ENCODE measurements at places on chromosomes 5 and 9.

DNA sequence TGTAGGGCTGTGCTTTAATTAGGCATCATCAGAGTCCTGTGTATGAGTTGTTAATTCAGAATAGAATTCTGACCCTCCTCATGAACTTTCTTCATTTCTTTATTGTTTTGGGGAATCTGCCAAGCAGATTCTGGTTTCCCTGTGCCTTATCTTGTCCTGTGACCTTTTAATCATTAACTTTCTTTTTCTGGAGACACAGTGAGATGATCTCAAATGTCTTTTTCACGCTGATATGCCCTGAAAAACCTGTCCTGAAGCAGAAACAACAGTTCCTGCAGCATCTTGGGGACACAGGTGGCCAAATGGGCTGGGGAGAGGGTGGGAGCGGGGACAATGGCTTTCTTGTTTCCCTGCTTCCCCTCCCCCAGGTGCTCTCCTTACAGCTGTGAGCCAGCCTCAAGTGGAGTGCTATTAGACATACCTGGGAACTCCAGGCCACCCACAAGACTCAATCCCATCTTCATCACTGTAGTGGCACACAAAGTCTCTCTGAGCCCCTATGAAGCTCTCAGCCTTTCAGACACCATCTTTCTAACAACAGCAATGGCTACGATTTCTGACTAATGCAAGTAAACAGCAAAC lies 213.8 kb downstream of the ATP10B start:
- DNase-seq: no peak

GRCh38 chr9:137055385-137056364 lies 1.8 kb upstream of the ENTPD2 start:
- no peak for DNase-seq

GRCh38 chr9:127726871-127727270 lies 8.2 kb downstream of the TOR2A start:
- no peak for DNase-seq

DNA sequence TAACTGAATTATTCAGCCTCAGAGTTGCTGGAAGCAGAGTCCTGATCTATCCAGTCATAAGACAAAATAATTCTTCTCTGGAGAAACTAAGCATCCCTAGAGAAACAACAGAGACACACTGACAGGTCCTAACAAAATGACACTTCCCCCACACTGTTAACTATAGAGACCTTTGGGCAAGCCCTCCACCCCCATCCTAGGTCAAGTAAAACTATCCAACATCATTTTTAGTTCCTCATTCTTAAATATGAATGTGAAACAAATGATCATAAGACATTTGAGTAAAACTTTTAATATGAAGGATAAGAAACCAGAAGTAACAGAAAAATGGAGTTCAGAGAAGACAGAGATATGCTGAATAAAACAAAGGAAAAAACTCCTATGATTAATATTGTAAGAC lies 30.9 kb downstream of the CNTLN start:
- no peak for DNase-seq

DNA sequence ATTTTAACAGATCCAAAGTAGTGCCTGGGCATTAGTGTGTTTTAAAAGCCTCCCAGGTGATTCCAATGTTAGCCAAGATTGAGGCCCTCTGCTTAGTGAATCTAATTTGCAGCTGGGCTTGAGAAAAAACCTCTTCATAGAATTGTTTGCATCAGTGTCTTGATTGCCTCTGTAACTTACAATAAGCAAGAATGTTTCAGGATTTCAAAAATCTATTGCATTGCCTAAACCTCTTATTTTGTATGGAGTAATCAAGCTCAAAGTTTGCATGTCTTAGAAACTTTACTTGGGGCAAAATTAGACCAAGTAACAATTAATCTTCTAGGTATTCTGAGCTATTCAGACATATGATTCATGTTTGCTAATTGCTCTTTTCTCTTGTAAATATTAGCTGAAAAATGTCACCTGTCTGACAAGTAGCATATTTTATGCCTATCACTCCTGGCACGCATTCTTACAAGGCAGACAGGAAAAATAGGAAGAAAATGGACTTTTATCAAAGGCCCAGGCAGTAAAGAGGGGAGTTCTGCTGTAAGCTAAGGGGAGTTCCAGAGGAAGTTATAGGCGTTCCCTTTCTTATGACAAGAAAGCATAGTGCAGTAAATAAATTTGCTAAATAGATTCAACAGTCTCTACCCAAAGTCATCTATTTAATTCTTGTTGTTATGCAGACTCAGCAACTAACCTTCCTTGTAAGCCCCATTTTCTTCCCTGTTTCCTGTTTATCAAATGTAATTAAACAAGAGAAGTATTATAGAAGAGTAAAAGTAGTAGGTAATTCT lies 21.0 kb downstream of the PDCD1LG2 start:
- DNase-seq: no peak

DNA sequence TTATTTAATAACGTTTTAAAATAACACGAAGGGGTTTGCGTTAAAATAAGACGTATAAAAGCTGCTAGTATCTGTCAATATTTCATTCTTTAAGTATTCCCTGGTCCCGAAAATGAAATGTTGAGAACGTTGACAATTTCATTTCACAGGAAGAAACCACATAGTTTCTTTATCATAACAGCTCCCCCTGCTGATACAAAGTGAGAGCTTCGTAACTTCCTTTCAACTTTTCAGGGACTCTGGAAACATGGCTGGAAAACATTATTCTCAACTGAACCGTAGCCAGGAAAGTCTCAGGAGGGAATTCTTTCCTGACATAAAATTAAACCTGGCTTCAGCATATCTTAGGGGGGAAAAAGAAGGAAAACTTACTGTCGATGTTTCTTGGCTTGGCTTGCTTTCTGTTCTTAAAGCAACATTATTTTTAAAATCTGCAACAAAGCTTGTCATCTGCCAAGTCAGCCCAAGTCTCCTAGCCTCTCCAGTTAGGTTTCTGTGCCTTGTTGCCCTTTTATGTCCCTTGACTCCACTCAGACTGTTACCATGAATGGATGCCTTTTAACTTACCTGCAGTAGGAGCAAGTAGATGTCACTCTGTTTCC lies 122.9 kb upstream of the DAB2 start:
- DNase-seq: peak; percentile 7

- no peak for DNase-seq
These were observed 1746.4 kb downstream of the EFNA5 start for GRCh38 chr5:105924366-105924765.

DNA sequence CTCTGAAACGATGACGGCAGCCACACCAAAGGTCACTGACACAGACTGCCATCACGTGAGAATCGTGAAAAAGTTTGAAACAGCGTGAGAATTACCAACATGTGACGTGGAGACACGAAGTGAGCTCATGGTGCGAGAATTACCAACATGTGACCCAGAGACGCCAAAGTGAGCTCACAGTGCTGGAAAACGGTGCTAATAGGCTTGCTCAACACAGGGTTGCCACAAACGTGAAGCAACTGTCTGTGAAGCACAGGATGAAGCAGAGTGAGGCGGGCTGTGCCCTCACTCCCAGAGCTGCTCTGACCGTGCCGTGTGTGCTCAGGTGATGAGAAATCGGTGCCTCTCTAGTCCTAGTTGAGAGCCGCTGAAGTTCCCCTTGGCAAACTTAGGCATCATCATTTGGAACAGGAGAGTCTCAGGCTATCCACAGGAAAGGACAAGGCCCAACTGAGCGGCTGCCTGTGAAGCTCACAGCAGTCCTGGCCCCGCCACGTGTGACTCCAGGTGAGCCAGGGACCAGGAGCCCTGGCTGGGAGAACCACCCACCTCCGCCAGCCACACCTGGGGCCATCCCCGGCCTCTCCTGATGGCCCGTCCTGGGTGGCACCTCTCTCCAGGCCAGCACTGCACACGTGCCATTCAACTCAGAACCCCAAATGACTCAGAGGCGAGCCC lies 29.8 kb upstream of the SLC6A3 start:
- DNase-seq: no peak

DNA sequence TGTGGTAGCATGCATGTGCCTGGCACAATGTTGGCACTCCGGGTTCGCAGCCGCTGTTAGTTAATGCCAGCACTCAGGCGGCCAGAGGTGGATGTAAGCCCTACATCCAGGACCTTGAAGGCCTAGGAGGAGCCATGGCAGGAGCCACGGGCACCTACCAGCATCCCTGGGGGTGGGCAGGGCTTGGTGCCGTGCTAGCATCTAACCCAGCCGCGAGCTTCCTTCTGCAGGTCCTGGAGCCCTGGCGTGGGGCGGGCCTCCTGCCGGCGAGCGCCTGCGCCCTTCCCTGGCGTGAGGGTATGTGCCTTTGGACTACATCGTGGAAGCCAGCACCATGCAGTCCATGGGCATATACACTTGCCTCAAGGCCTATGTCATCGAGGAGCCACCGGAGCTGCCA lies 53.8 kb downstream of the COL27A1 start:
- DNase-seq: no peak

GRCh38 chr5:154608531-154609011 lies 130.5 kb upstream of the HAND1 start:
- no peak for DNase-seq

DNA sequence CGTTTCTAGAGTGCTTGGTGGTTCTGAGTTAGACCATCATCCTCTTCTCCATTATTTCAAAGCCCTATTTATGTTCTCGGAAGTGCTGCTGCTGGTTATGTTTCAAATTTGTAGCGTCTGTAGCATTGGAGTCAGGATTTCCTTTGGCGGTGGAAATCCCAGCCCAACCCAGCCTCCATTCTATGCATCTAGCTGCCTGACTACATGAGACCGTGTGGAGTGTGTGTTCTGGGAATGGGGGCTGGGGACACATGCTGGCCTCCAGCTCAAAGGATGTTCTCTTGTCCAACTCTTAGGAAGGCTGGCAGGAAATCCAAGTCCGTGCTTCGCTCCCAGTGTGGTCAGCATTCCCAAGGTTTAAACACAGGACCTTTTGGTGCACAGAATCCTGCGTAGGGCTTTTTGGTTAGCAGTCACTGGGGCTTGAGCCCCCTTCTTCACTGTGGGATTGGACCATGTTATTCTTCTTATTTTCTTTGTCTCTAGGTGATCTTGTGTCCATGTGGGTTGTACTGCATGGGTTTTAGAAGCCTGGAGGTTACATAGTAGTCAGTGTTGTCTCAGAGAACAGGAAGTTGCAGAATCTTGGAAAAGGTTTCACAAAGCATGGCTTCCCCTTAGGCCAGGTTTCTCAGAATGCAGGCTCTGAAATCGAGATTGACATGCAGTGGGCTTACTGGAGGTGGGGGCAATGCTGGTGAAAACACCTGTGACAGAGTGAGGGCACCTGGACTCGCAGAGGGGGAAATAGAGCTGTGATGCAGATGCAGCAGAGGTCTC lies 132.2 kb downstream of the ARHGAP26 start:
- DNase-seq: no peak

DNA sequence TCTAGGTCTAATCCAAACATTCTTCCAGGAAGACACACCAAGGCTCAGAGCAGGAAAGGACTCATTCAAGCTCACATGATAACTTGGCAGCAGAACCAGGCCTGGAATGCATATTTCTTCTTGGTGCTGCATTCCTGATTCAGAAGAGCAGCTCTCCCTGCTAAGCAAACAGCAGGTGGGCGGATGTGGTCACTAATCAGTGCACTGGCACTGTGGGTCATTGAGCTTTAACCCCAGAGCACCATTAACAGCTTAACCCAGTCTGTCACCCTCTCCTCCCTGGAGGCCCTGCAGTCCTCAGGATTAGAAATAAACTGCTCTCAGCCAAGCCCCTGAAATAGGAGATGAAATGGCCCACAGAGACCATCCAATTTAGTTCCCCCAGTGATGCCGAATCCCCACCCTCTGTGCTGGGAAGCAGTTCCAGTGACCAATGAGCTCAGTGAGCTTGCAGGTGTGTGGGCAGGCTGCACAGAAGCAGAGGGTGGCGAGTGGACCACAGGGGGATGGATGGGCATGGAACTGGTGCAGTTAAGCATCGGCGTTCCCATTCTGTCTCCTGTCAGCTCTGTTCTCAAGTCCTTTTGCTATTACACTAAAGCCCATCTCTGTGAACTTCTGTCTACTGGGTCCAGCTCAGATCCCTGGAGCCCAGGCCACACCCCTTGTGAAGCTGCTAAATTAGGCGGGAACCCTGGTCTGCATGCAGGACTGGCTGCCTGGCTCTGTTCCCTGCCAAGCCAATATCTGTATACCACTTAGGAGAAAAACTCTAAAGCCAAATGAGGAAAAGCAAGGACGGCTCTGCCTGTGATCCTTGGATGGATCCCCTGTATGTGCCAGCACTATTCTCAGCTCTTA lies 16.6 kb upstream of the MEGF9 start:
- no peak for DNase-seq

DNA sequence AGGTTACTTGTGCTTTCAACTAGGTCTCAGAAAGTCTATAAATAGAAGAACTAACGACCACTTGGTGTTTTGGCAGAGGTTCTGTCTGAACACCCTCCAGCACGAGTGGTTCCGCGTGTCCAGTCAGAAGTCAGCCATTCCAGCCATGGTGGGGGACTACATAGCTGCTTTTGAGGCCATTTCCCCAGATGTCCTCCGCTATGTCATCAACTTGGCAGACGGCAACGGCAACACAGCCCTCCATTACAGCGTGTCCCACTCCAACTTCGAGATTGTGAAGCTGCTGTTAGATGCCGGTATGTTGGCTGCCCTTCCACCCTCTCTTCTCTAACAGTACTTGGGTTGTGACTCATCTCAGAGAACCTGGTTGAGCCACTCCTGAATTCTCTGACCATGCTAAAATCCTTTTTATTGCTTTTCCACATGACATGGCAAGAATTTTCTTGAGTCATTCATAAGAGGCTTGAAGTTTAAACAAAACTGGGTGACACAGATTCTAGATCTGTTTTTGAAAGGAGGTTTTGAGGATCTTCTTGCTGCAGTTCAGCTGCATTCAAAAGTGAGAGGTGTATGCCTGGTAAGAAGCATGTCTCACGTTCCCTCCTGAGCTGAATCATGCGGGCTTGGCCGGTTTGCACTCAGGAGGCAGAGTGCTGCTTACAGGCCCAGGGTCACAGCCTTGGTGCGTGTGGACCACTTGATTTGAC lies 103.1 kb upstream of the DMRT1 start:
- no peak for DNase-seq

Measured in activated CD4-positive, alpha-beta T cell treated with anti-CD3 and anti-CD28 coated beads for 36 hours (primary cell).